Bone marrow (tissue), 2 donors: ENCODE measurements at places on chromosomes 5 and 9.

- DNase-seq = no peak
These were observed 5.5 kb upstream of the JAKMIP2 start for GRCh38 chr5:147788023-147788422.

DNA sequence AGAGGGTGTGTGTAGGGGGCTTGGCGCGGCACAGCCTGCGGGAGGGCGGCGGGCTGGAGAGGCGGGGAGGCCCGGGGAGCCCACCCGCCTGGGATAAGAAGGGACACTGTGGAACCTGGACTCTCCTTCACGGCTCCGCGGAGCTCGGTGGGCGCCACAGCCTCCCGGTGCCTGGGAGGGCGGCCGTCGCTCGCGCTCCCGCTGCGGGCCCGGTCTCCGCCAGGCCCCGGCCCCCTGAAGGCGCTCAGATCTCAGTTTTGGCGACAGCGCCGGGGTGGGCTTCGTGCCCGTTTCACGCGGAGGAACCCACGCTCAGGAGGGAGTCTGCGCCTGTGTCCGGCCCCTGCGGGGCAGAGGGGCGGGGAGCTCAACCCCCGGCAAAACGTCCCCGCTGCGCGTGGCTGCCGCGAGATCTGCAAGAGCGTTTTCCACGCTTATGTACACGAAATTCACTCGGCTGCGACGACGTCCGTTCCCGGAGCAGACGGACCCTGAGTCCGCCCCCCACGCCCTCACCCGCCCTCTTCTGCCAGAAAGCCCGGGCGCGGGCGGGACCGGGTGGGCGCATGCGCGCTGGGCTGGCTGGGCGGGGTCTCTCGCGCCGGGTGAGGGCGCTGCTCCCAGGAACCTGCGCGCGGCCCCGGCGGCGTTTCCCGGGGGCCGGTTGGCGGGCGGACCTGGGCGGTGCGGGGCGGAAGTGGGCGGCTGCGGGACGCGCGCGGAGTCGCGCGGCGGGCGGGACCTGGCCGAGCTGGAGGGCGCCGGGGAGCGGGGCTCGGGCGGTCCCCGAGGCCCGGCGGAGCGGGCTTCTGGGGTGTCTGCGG is at the start of gene NELFB:
NELFB (plus strand) TSS at position 704 of the 824 bp plus-strand sequence.
- DNase-seq = peak; percentile 90

DNA sequence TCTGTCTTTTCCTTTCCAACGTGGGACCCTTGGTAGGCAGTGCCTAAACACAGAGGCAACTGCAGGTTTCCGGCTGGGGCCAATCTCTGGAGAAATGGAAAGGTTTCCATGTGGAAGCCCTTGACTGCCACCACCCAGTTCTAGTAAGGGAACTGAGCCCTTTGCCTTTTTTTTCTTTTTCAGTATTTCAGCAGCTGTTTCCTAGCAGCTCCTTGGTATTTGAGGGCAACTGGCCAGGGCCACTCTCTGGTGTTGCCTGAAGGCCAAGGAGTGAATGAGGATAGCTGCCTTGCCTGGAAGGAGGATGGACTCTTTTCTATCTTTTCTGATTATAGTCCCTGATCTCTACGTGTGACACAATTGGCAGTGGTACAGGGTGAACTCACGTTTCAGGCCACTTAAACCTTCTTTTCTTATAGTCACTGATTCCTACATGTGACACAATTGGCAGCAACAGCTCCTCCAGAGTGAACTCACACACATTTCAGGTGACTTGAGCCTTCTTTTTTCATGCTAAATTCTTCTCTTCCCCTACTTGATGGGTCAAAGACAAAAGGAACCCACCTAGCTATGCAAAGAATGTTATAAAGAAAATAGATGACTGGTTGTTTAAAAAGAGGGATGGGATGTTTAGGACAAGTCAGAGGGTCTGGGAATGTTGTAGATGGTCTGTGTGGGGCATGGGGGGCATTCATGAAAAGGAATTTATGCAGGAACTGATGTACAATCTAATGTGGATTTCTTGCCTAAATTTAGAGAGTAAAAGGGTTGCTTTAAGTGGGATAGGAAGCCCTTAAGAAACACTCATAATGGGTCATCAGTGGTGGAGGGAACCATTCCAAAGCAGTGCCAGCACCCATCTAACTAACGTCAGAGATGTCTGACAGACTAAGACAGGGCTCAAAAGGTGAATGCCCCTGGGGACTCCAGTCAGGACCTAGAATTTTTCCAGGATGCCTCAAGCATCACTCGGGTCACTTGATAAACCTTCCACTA is 190.1 kb downstream of the TMEM232 start:
- DNase-seq = no peak

- DNase-seq = no peak
These were observed 214.5 kb upstream of the GRAMD2B start for GRCh38 chr5:126208691-126209090.
